ENCODE measurements at places on chromosomes 1 and 21.

DNA sequence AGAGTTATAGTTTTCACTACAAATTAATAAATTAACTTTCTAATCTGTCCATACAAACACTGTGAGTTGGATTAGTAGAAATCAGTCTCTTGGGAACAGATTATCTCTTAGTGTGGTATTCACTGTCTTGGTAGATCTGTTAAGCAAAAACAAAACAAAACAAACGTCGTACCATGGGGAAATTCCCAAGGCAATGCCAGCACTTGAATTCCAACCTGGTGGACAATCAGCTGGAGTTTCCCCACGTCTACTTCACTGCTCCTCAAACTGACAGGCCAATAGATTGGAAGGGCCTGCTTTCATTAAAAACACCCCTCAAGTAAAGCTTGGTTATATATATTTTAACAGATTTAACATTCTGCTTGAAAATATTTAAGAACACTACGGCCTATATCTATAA lies 31.9 kb downstream of the GDAP2 start:
- DNase-seq, result no peak

- DNase-seq, result no peak
These were observed 822.2 kb downstream of the MRPL39 start for GRCh38 chr21:24785033-24785432.

DNA sequence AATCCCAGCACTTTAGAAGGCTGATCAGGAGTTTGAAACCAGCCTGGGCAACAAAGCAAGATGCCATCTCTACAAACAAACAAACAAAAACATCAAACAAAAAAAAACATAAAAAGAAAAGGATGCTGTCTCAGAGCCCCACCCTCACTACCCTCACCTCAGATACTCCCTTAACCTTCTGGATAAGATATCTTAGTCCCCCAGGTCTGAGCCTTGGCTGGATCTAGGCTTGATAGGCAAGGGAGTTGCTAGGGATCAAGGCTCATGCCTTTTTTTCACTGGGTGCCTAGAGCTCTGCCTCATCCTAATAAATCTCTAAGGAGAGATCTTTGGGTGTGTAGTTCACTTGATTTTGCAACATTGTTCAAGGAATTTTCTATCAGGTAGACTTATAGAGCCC lies 7.4 kb downstream of the HDAC1 start:
- no peak for DNase-seq

DNA sequence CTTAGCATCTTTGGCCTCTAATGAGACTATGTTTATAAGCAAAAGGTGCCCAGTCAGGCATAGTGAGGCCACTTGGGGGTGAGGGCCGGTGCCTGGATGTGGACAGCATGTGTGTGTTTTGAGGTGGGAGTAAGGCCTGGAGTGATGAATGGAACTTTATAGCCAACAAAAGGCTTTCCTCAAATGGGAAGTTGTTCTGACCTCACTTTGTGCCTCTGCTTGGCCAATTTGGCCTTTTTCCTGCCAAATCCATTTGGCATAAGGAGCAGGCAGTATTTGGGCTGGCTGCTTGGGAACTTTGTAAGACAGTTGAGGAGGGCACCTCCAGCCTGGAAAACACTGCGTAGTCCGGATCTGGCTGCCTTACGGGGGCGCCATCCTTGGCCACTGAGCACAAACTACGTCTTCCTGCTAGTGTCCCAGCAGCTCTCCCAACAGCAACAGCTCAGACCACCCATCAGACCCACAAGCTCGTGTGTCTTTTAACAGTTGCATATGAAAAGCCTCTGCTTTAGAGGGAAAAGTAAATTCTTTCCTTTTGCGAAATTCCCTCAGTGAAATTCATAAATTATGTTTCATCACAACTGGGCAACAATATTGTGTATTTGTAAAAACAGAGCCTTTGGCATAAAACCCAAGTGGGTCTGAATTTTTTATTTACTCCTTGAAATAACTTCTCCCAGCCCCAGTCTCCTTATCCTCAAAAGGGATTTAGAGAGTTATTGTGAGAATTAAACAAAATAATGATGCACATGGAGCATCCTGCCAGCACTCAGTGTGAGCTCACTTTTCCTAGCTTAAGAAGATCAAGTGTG lies 322.9 kb downstream of the DISC1 start:
- no peak for DNase-seq

GRCh38 chr1:85225624-85226380 lies 25.0 kb upstream of the SYDE2 start:
- no peak for DNase-seq

GRCh38 chr1:24388331-24388885 lies 25.2 kb downstream of the STPG1 start:
- no peak for DNase-seq

- DNase-seq, result no peak
These were observed 29.7 kb upstream of the BRINP3 start for GRCh38 chr1:190507357-190507756.

GRCh38 chr1:84073266-84073665 lies 70.8 kb upstream of the PRKACB start:
- DNase-seq, result no peak

GRCh38 chr1:119083980-119084379 lies 56.5 kb downstream of the WARS2 start:
- DNase-seq, result no peak

GRCh38 chr1:160544647-160545046 lies 21.6 kb upstream of the SLAMF6 start:
- DNase-seq, result peak; percentile 51

DNA sequence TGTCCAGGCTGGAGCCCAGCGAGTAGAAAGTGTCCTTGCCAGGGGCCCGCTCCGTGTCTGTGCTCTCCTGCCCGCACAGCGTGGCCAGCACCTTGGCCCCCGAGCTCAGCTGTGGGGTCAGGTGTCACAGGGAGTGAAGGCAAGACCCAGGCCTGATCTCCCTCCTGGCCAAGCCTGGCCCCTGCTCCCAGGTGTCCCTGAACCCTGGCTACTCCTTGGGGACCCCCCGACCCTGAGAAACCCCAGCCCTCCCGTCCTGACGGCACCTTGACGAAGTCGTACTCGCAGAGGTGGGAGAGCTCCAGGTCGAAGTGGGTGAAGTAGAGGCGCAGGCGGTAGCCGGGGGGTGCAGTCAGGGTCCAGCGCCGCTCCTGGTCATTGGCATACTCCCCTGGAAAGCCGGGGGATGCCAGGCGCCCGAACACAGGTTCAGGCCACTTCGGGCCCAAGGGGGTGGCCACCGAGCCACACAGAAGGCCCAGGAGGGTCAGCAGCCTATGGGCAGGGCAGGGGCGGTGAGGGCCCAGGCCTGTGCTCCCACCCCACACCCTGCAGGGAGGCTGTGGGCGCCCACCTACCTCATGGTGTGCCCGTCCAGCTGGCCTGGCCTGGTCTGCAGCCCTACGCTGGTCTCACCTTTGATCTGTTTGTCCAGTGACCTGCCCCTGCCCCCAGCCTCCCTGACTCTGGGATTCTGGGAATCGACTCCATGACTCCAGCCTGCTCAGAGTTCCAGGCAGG lies at the start of gene MASP2:
Gene MASP2, minus strand, starts transcription at position 615 of the 741 bp plus-strand sequence. Its CDS starts 32 bp downstream, at position 583.
- DNase-seq, result no peak

GRCh38 chr21:26055010-26055409 lies 115.6 kb downstream of the APP start:
- no peak for DNase-seq

GRCh38 chr1:12075195-12076114 lies 12.4 kb downstream of the TNFRSF8 start:
- no peak for DNase-seq

GRCh38 chr1:58063095-58063494 lies 483.4 kb downstream of the OMA1 start:
- DNase-seq, result no peak

DNA sequence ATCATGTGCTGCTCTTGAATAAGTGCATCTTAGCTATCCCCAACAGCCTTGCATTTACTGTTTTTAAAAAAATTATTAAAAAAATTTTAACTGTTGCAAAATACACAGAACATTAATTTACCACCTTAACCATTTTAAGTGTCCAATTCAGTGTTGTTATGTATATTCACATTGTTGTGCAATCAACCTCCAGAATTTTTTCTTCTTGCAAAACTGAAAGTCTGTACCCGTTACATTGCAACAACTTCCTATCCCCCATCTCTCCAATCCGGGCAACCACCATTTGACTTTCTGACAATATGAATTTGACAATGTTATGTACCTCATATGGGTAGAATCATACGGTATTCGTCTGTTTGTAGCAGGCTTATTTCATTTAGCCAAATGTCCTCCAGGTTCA lies 83.1 kb downstream of the FMN2 start:
- DNase-seq, result no peak

- no peak for DNase-seq
These were observed 272.7 kb downstream of the NTNG1 start for GRCh38 chr1:107413546-107413945.

- DNase-seq, result no peak
These were observed 56.0 kb downstream of the FOXJ3 start for GRCh38 chr1:42279055-42279454.
